Stimulated activated CD8-positive, alpha-beta memory T cell treated with anti-CD3 and anti-CD28 coated beads, Interleukin-4, amount 100 ng/mL, for 1 hour (primary cell): ENCODE measurements at places on chromosomes 7 and 10.
A peak's percentile ranks its signal among the peaks of the same experiment; 100 is the strongest.

DNA sequence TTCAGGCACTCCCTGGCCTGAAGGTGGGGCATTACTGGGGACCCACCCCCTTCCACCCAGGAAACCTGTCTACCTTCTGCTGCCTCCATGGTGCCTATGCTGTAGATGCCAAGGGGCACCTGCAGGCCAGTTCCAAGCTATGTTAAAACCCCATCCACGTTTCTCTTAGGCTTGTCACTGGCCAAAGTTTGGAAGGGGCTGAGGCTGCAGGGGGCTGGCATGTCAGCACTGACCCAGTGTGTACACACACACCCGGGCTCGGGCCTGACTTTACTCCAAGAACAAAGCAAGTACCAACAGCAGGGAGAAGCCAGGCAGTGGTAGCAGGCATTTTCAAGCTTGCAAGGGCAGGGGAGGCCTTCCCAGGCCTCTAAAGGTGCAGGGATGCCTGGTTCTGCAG lies 53.8 kb upstream of the PCDH15 start:
- DNase-seq, result no peak

DNA sequence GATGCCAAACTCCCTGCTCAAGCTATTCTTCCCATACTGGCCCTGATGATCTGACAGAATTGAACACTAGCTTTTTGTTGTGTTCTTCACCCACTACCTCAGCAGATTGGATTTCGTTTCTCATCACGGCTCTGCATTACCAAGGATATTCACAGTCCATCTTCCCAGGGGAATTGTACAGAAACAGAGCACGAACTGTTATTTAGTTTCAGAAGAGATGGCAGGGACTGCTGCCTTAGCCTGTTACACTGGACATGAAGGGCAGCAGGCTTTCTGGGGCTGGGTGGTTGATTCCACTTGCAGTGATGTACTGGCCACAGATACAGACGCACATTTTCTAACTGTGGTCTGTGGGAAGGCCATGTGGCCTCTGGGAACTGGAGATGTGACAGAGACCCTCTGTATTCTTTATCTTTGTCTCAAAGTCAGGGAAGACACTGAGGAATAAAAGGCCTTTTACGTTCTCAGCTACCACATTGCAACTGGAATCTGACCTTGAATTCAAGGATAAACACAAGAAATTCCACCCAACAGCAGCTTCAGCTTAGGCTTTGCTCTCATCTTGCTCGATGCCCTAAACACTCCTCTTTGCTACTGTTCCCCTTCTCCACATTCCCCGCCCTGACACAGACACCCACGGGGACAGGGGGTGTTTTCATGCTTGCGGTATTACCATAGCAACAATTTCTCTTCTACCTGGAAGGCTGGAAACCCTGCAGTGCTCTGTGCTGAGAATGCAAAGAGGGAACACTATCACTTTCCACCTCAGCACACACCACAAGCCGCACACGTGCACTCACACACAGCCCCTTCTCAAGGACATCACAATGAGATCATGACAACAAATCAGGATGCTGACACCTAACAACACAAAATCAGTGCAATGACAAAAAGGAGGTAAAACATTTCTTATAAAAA lies 81.7 kb downstream of the RNF216 start:
- no peak for DNase-seq

GRCh38 chr7:127655720-127656119 lies 3.7 kb downstream of the SND1 start:
- no peak for DNase-seq

DNA sequence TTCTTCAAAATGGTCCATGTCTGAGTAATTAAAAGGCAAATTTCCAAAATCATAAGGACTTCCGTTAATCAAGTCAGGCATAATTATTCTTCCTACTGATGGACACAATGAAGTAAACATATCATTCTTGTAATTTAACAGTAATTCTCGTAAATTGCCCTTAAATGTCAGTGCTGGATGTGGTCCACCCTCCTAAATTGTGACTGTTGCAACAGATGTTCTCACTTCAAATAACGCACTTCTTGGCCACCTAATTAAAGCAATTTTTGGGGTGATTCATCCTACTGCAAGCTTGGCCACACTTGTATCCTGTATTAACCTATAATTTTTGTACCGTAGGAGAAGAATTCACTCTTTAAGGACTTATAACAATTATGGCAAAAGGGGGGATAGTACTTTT lies 1.9 kb downstream of the COL1A2 start:
- no peak for DNase-seq

GRCh38 chr7:66047426-66047825 lies 28.2 kb upstream of the ASL start:
- no peak for DNase-seq

- DNase-seq, result no peak
Observed at GRCh38 chr7:81094952-81095351, 176.1 kb upstream of the SEMA3C start.

- no peak for DNase-seq
Observed at GRCh38 chr7:132609222-132609621, 33.0 kb upstream of the PLXNA4 start.

DNA sequence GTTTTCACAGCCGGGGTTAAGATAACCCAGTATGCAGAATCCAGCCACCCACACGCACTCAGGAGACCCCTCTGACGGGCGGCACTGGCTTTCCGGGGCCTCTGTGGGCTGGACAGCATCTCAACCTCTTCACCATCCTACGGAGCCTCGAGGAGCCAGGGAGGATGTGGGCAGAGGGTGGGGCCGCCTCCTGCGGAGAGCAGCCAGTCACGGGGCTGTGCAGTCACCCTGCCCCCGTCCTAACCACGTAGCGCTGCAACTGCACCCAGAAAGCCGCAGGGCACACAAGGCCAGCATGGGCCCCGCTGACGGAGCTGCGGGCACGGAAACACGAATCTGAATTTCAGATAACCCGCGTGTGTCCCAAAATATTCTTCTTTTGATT lies 270.3 kb downstream of the ELFN1 start:
- DNase-seq, result peak; percentile 73
